ENCODE measurements at places on chromosomes 4 and X.

DNA sequence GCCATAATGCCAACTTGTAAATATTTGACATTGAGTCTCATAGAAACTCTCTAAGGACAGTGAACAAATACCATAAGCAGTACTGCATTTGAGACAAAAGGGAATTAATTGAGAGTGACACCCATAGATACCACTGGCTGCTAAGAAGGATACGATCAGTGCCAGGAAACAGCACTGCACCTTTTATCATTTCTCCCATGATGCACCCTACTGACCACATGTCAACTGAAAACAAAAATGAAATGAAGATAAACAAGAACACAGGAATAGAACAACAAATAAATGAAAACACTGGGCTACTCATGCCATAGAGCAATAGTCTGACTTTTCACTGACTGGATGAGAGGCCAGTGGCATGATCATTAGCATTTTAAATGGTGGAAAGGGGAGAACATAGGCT, 270.8 kb downstream of the MAPK10 start:
- no peak for DNase-seq

- no peak for DNase-seq
Observed at GRCh38 chr4:144347121-144347520, 206.6 kb upstream of the GYPA start.

DNA sequence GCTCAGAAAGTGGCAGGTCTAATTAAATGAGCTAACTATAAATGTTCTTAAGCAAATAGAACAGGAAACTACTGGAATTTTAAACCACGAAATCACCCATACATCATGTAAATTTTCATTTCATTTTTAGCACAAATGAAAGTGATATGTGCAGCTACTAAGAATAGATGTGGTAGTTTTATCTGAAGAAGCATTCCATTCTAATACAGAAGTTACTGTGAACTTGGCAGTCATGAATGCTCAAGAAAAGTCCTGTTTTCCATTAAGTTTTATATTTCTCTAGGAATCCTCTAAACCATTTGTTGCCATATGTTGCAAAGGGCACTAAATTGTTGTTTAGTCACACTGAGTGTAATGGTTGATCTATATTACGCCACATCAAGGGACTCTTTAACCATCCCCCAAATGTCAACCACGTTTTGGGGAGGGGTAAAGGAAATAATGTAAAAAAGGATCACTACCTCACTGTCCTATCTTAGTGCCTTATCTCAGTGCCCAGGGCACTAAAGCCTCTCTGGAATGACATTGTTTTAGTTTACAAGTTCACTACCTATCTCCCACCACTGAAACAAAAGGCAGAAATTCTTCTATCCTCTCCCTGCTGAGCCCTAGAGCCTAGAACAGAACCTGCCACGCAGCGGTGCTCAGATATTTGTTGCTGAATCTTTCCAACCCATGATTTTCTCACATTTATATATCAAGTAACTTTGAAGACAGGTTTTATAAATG, 118.0 kb downstream of the SHISA3 start:
- no peak for DNase-seq

GRCh38 chr4:4477796-4478195, 64.1 kb downstream of the STX18 start:
- no peak for DNase-seq

DNA sequence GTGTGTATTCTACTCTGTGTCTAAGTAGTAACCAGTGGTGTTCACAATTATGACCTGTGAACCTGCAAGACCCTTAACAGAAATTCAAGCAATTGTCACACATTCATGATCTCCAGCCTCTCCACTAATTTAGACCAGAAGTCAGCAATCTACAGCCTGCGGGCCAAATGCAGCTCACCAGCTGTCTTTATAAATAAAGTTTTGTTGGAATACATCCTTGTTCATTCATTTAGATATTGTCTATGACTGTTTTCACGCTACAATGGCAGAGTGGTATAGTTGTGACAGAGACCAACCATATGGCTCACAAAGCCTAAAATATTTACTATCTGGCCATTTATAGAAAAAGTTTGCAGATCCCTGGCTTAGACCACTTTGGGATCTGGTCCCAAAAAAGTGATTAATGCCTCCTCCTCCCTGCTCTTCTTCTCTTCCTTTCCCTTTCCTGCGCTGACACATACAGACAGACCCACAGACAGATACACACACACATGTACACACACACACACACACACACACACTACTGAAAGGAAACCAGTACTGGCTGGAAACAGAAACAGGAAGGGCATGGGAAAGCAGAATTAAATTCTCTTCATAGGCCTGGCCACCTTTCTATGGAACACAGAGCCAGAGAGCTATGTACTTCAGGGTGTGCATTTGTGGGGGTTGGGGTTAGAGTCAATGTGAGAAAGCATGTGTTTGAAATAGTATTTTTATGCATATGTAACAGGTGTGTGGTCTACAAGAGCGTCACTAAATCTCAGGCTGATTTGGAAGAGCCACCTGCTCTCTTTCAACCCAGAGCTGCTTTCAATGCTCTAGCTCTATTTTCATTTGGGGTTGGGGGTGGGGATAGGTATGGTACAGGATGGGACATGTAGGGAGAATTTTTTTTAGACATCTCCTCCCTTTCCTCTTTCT, 49.7 kb upstream of the TMEM164 start:
- no peak for DNase-seq

- DNase-seq = no peak
Observed at GRCh38 chr4:53459548-53459947, 82.1 kb downstream of the FIP1L1 start.

- no peak for DNase-seq
Observed at GRCh38 chrX:12372111-12372510, 233.8 kb downstream of the FRMPD4 start.

- no peak for DNase-seq
Observed at GRCh38 chrX:63784902-63785707, at the start of gene ARHGEF9. ARHGEF9 (minus strand) TSS chrX:63785214; CDS start chrX:63785145, 69 bp downstream.

DNA sequence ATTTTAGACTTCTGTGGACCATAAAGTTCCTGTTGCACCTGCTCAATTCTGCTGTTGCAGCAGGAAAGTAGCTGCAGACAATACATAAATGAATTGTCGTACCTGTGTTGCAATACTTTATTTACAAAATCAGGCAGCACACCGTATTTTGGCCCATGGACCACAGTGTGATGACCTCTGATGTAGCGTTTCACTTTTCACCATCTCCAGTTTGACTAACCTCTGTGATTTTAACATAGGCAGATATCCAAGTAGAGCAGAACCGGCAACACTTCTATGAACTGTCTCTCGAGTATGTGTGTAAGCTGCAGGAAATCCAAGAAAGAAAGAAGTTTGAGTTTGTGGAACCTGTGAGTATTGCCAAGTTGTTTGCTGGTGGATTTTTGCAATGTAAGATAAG, 132.7 kb downstream of the ARHGAP10 start:
- DNase-seq = no peak

DNA sequence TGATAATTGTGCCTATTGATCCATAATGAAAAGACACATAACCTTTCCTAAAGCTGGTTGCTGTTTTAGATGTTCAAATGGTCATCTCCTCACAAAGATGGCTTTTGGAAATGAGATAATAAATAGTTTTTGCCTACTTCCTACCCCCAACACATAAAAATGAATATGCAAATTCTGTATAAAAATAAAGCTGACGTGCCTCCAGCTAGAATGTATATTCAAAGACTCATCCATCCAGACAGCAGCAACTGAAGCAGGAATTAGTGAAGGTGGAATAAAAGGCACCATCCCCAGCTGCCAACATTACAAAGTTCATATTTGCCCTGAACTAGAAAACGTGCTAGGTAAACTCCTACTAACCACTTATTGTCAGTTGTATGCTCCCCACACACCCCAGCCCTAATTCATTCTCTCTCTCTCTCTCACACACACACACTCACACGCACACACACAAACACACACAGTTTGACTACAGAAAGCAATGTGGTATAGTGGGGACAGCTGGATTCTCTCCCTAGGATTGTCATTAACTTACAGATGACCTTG, 53.6 kb downstream of the PCDH19 start:
- no peak for DNase-seq

DNA sequence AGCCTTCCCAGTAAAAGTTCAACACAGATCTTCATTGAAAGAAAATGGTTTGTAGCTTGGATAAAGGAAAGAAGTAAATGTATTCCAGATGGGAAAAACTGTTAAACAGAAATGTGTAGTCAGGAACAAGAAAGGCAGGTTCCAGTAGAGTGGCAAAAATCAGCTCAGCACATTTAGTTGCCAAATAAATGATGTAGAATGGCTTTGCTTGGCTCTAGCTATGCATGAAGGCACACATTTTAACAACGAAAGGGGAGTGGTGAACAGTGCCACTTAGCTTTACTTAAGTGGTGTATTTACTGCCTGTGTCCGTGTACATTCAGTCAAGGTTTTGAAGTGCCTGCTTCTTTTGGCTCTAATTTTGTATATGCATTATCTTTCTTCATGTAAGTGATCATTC, 644.5 kb upstream of the ATOH1 start:
- no peak for DNase-seq

GRCh38 chrX:121161501-121161933, 114.1 kb downstream of the GLUD2 start:
- no peak for DNase-seq

DNA sequence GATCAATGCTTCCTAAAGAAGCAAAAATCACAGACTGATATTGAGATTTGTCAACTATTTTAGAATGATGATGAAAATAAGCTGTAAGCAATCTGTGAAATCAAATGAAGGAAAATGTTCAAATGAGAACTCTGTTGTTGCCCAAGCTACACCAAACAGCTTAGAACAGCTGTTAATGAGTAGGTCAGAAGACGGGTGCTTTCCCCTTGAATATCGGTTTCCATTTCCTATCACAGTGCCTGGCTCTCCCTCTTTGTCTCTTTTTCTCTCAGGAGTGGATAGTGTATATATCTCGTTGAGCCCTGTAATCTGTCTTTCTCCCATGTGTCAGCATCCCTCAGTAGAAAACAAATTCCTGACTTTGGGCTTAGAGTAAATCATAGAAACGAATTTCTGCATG, 1592.9 kb upstream of the TENM3 start:
- no peak for DNase-seq

DNA sequence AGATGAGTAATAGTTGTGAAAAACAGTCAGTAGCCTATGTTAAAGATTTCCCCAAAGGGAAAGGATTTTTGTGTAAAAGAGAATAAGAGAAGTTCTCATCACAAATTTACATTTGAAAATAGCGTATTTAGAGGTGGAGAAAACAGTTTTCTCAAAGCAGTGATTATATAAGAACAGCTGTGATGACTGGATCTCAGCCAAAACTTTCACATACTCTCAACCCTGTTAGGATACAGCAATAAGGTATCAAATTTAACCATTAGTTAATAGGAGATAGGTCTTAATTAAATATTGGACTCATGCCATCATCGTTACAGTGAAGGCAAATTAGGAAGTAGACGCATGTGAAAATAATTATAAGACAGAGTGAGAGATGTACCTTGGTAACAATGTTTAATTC, 622.7 kb downstream of the PCDH18 start:
- DNase-seq = no peak

- no peak for DNase-seq
Observed at GRCh38 chr4:78653655-78654054, 102.1 kb downstream of the ANXA3 start.

GRCh38 chrX:25356456-25356855, 340.7 kb upstream of the ARX start:
- no peak for DNase-seq
